Stimulated activated naive CD4-positive, alpha-beta T cell treated with Interleukin-2 at 50 U/mL for 16 hours (primary cell): ENCODE measurements at places on chromosomes 16 and 17.

- no peak for DNase-seq
Observed at GRCh38 chr16:26985100-26986065, 81.3 kb upstream of the C16orf82 start.

DNA sequence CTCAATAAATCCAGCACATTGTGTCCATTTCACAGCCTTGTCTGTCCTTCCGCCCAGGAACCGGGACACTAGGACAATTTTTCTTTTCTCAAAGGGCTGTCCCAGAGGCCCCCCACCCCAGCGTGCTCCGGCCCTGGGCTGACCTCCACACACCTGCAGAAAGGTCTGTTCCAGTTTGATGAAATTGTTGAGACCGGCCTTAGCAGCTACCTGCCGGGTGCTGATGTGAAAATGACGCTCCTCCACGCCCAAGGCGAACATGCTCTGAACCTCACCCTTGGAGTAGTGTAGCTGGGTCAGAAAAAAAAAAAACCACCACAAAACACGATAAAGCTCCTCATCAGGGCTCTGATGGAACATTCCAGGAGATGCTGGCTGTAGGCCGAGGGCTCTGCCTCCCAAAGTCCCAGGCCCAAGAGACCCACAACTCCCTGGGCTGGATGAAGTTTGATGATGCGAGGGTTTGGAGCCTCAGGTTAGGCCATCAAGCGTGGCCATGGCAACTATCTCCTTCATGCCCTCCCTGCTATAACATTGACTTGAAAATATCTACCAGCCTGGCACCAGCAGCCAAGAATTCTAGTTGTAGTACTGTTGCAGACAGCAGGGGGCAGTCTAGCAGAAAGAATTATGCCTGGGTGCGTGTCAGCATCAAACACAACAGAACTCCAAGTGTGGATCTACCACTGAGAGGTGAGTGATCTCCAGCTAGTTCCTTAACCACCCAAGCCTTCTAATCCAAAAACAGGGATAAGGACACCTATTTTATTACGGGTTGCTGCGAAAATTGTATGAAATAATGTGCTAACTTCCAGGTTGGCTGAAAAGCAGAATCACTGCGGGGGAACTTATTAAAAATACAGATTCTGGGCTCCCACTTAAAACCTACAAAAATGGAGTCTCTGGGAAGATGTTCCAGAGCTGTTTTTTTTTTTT, 62.1 kb downstream of the RMI2 start:
- peak; percentile 30 for DNase-seq

- no peak for DNase-seq
Observed at GRCh38 chr16:67843343-67843765, 1.2 kb downstream of the THAP11 start.

GRCh38 chr16:1099189-1100083, 3.4 kb upstream of the C1QTNF8 start:
- no peak for DNase-seq

DNA sequence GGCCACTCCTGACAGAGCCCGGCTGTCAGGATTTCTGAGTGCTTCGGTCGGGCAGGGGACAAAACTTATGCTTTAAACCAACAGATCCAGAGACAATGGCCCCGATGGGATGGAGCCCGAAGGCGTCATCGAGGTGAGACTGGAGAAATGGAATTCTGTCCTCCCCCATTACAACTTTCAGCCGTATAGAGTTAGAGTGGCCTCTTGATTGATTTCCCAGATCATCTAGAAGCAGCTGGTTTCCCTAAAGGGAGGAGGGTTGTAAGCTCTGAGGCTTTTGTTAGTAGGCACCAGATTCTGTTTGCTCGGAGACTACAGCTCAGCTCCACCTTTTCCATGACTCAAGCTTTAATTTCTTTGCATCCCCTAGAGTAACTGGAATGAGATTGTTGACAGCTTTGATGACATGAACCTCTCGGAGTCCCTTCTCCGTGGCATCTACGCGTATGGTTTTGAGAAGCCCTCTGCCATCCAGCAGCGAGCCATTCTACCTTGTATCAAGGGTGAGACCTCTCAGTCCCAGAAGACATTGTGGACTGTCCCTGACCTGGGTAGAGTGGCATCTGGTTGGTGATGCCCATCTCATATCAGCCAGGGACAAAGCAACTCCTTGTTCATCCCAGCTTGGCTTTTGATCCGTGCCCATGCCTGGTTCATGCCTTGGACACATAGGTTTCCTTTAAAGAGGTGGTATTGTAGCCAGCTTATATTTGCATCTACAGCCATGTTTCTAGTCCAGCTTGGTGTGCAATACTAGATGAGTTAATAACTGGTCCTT, 5.1 kb upstream of the CD68 start:
- DNase-seq = no peak

GRCh38 chr17:50283246-50283645, 9.0 kb downstream of the TMEM92 start:
- peak; percentile 18 for DNase-seq

- peak; percentile 35 for DNase-seq
Observed at GRCh38 chr16:84648595-84649510, 542 bp downstream of the KLHL36 start.

DNA sequence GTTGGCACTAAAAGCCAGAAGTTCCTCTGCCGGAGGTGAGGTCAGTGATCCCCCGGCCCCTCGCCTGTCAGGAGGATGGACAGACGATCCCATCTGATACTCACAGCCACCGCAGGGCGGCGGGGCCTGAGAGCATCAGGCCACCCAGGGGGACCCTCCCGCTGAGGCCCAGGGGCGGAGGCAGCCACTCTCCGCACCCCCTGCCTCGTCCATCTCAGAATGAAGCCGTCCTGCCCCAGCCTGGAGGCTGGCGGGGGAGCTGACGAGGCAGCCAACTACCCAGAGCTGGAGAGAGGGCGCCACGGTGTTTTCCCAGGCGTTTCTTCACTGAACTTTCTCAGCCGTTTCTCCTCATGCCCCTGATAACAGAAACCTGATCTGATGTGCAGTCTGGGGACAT, 22.6 kb downstream of the TPSD1 start:
- DNase-seq = no peak

GRCh38 chr17:67412032-67412431, 35.0 kb downstream of the PITPNC1 start:
- DNase-seq = no peak

DNA sequence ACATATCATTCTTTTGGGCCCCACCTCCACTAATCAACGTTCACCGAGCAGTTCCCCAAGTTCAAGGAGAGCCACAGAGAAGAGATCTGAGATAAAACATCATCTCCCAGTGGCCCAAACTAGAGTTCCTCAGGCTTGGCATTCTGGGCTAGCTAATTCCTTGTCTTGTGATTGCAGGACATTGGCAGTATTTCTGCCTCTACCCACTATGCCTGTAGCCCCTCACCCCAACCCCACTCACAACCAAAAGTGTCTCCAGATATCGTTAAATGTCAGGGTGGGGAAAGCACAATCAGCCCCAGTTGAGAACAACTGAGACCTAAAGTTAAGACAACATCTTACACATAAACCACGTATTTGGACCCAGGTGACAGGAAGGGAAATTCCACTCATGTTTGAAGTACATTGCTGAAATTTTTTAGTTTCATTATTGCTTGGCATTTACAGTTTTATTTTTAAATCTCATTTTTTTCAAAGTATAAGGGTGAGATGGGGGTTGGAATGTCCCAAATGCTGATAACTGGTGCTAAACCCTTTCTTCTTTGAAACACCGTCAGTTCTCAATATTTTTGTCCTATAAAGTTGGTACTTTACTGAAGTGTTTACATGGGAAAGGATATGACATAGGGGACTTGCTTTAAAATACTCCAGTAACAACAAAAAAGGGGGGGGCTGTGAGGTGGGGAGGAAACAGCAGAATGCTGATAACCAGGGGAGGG, 13.6 kb downstream of the ZC3H7A start:
- DNase-seq = peak; percentile 27

- DNase-seq = no peak
Observed at GRCh38 chr17:41518789-41519449, at the start of gene KRT15. KRT15 (minus strand) TSS chr17:41518890; CDS start chr17:41518827, 63 bp downstream.

- DNase-seq = no peak
Observed at GRCh38 chr16:79776243-79776847, 175.8 kb upstream of the MAF start.

- DNase-seq = no peak
Observed at GRCh38 chr17:77402159-77402731, 261.5 kb downstream of the SEC14L1 start.

- no peak for DNase-seq
Observed at GRCh38 chr16:89004209-89004831, 27.3 kb upstream of the CBFA2T3 start.

DNA sequence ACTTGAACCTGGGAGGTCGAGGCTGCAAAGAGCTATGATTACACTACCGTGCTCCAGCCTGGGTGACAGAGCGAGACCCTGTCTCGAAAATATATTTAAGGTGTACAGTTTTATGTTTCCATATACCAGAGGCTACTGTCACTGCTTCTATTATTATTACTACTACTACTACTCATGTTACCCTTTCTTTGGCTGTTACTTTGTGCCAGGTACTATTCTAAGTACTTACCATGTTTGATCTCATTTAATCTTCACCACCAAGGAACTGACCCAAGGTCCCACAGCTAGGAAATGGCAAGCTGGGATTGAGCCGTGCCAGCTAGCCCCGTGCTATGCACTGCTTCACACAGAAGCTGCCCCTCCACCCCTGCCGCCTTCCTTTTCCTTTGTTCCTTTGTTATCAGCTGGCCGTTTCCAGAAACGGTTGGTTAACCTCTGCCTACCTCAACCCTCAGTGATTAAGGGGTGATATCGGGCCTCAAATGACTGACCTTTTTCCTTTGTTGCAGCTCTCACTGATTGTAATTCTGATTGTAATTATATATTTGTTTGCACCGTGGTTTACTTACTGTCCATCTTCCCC, 78.4 kb downstream of the ABCC1 start:
- no peak for DNase-seq

DNA sequence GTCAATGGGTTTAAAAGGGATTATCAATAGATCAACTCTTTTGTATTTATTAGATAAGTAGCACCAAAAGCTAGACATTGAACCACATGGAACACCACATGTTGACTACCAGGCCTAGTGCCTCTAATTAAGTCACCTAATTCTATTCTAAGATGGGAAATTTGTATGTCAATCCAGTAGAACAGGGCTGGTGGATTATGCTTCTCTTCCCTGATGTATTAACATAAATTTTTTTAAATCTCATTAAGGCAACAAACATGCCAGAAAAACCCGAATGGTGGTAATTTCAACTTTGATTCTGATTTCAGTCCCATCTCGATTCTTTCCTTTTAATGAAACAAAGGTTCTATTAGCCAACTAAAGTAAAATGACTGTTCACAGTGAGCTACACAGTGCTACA, 92.6 kb downstream of the KANSL1 start:
- DNase-seq = no peak

- peak; percentile 9 for DNase-seq
Observed at GRCh38 chr17:60165971-60166370, 16.2 kb downstream of the CA4 start.

DNA sequence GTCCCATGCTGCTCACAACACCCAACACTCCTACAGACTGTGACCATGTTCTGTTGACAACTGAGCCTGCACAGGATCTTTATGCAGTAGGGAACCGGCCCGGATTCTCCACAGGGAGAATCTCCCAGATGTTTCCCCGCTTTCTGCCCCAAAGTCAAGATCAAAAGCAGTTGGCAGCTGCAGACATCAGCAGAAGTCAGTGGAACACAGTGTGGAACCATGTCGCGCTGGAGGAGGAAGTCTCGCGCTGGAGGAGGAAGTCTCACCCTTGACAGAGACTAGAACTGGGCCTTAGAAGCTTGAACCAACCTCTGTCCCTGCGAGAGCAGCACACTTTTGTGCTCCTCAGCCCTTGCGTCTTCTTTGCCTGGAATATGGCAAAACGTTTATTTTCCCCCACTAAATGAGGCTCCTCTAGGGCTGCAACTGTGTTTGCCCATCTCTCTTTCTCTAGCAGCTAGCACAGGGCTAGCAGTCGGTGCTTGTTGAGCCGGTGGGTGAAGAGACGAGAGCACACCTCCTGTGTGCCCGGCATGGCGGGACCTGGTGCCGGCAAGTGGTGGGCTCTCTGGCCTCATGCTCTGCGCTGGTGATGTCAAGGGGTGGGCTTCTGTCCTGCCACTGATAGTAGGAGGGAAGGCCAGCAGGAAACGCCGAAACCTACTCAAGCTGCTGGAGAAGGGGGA, 2.1 kb upstream of the MRC2 start:
- no peak for DNase-seq

DNA sequence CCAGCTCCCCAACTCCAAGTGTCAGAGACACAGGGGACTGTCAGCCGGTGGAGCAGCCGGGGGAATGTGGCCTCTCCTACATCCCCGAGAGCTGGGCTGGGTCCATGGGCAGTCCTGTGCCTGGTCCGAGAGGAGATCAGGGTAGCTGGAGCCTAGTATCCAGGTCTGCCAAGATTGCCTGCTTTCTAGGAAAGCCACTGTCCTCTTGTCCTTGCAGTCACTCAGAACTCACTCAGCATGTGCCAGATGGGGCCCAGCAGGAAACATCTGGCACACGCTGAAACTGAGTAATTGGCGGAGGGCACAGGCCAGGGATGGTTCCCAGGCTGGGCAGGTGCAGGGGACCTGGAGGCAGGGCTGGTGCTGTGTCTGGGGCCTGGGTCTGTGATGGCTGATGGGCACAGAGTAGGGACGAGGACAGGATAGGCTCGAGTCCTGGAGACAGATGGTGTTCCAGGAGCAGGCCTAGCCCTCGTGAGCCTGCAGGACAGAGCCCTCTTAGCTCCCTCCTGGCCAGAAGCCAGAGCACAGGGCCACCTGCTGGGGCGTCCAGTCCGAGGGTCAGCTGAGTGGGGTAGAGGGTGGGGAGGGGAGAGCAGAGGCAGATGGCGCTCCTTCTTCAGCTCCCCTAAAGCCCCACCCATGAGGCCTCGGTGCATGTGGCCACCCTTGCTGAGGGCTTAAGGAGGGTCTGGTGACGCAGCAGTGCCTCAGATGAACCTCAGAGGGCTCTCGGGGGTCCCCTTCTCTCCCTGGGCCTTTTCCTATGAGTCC, 31.1 kb downstream of the ADCY7 start:
- no peak for DNase-seq

GRCh38 chr16:79154086-79154485, 446.5 kb downstream of the MAF start:
- DNase-seq = no peak

GRCh38 chr17:37318931-37319594, 56.7 kb upstream of the C17orf78 start:
- DNase-seq = no peak

GRCh38 chr17:36726199-36726598, 124.8 kb downstream of the MRM1 start:
- DNase-seq = no peak

GRCh38 chr17:79974566-79975497, 60.8 kb downstream of the TBC1D16 start:
- DNase-seq = no peak

DNA sequence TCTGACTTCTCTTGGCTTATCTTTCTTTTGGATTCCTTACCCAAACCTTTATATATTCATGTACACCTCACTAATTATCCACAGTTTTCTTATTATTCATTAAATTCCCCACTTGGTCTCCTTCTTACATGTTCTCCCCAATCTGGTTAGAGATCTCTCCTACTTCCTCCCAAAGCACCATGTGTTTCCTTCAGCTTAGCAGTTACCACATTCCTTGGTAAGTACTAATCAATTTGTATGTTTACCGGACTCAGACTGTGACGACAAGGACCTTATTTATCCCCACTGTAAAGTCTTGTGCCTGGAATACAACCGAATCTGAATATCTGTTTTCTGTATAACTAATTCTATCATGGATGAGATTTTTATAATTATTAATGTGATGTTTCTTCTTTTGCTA, 389.5 kb downstream of the KCNJ2 start:
- DNase-seq = no peak
